ENCODE measurements at places on chromosomes 16 and 17.

GRCh38 chr17:30449480-30449879, 27.7 kb upstream of the GOSR1 start:
- DNase-seq: no peak
- no peak overlapping the region for H3K27ac ChIP-seq
- H3K27me3 ChIP-seq: no peaks in the 10 kb centered on the region
- H3K4me1 ChIP-seq: no peaks in the 10 kb centered on the region

GRCh38 chr17:27473748-27474609, 17.7 kb downstream of the KSR1 start:
- H3K27ac ChIP-seq: no peak overlapping the region
- H3K27me3 ChIP-seq: no peaks in the 10 kb centered on the region
- H3K4me1 ChIP-seq: peaks cover 10% of the 10 kb centered on the region
- no peak overlapping the region for H3K4me3 ChIP-seq
- no peaks in the 10 kb centered on the region for H3K36me3 ChIP-seq

DNA sequence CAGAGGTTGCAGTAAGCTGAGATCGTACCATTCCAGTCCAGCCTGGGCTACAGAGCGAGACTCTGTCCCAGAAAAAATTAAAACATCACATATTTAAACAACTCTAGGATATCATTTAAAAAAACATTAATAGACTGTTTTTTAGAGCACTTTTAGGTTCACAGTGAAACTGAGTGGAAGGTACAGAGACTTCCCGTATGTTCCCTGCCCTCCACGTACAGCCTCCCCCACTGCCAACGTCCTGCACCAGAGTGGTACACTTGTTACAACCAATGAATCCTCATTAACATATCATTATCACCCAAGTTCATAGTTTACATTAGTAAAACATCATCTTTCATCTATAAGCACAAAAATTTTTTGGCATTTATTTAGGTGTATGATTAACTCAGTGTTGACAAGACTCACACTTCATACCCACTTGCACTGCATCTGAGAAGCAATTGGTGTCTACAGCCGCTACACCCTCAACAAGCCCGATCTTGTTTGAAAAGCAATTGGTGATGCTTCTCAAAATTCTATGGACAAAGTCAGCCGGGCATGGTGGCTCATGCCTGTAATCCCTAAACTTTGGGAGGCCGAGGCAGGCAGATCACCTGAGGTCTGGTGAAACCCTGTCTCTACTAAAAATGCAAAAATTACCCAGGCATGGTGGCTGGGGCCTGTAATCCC, 39.9 kb upstream of the STH start:
- no peak for DNase-seq
- no peak overlapping the region for H3K27ac ChIP-seq
- no peak overlapping the region for H3K4me3 ChIP-seq
- no peaks in the 10 kb centered on the region for H3K4me1 ChIP-seq
- H3K27me3 ChIP-seq: no peaks in the 10 kb centered on the region
- no peaks in the 10 kb centered on the region for H3K36me3 ChIP-seq

- no peak overlapping the region for H3K27ac ChIP-seq
- H3K4me3 ChIP-seq: no peak overlapping the region
- no peaks in the 10 kb centered on the region for H3K4me1 ChIP-seq
- DNase-seq: no peak
Measured at GRCh38 chr16:16120382-16121184, 102.7 kb downstream of the ABCC6 start.

DNA sequence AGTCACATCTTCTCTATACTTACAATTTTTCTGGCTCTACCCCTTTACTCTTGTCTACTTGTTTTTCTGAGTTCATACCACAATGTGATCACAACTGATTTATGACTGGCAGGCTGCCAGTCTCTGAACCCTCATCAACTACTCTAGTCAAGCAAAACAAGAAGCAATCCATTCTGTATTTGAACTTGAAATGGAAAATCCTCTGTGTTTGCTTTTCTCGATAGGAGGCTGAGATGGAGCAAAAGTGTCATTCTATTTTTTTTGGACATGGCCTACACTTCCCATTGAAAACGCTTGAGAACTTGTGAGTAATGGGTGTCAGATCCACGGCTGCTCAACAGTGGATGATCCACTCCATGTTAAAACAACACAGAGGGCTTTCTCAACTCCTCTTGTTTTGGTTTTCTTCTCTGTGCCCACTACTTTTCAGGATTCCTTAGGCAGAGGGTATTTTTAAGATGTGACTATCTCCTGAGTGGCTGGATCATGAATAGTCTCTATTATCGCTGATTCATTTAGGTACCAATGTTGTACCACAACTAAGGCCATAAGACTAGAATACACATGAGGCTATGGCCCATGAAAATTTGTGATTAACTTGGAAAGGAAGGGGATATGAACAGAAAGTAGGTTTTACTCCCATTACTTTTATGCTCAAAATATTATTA, 11.7 kb downstream of the TMEM100 start:
- no peak overlapping the region for H3K27ac ChIP-seq
- DNase-seq: no peak
- H3K4me1 ChIP-seq: no peaks in the 10 kb centered on the region
- H3K4me3 ChIP-seq: no peak overlapping the region
- no peaks in the 10 kb centered on the region for H3K36me3 ChIP-seq
- no peaks in the 10 kb centered on the region for H3K27me3 ChIP-seq

DNA sequence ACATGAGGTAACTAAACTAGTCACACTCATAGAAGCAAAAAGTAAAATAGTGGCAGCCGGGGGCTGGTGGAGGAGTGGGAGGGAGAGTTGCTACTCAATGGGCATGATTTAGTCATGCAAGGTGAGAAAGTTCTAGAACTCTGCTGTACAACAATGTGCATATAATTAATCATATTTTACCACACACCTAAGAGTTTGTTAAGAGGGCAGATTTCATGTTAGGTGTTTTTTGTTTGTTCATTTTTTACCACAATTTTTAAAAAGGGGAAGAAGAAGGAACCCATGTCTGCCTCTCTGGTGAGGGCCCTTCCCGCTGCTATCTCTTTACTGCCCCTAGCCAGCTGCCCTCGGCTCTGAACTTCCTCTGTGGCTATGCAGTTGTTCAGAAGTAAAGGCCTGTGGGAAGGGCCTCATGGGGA, 11.2 kb downstream of the CD300LB start:
- no peaks in the 10 kb centered on the region for H3K36me3 ChIP-seq
- no peak overlapping the region for H3K27ac ChIP-seq
- no peaks in the 10 kb centered on the region for H3K4me1 ChIP-seq
- H3K4me3 ChIP-seq: no peak overlapping the region
- no peak for DNase-seq

DNA sequence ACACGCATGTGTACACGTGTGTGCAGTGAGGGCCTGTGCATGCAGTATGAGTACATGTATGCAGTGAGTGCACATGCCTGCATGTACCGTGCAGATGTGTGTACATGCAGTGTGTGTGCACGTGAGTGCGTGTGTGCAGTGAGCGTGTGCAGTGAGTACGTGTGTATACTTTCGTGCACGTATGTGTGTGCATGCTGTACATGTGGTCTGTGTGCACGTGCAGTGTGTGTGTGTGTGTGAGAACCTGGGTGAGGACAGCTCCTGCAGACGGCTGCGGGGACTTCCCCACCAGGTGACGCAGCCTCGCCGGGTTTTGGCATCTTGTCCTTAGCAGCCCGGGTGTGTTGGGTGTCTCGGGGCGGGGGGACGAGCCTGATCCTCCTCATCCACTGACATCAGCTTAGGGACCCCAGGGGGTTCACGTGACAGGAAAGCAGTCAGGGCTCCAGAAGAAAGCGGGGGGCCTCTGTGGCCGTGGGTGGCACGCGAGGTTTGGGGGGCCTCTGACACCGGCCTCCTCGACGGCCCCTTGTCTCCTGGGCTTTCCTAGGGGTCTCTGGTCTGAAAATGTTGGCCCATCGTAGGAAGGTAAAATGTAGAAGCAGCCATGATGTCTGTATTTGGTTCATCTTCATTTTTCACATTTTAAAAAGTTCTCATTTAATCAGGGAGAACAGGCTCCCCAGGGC, 119.6 kb upstream of the ZNF750 start:
- no peak for DNase-seq
- H3K4me3 ChIP-seq: no peak overlapping the region
- H3K27me3 ChIP-seq: no peaks in the 10 kb centered on the region
- no peak overlapping the region for H3K27ac ChIP-seq
- H3K4me1 ChIP-seq: no peaks in the 10 kb centered on the region

- H3K27me3 ChIP-seq: no peaks in the 10 kb centered on the region
- no peak for DNase-seq
- no peak overlapping the region for H3K27ac ChIP-seq
- H3K4me3 ChIP-seq: no peak overlapping the region
- no peaks in the 10 kb centered on the region for H3K36me3 ChIP-seq
Measured at GRCh38 chr17:35390156-35390555, 16.7 kb upstream of the SLFN11 start.

- H3K4me1 ChIP-seq: no peaks in the 10 kb centered on the region
- H3K36me3 ChIP-seq: peaks cover 88% of the 10 kb centered on the region
- no peaks in the 10 kb centered on the region for H3K27me3 ChIP-seq
- no peak overlapping the region for H3K27ac ChIP-seq
- DNase-seq: no peak
Measured at GRCh38 chr16:70665806-70666735, 19.7 kb downstream of the IL34 start.

- H3K4me1 ChIP-seq: no peaks in the 10 kb centered on the region
- peaks cover 91% of the 10 kb centered on the region for H3K36me3 ChIP-seq
- no peak overlapping the region for H3K4me3 ChIP-seq
- DNase-seq: no peak
- no peak overlapping the region for H3K27ac ChIP-seq
- H3K27me3 ChIP-seq: no peaks in the 10 kb centered on the region
Measured at GRCh38 chr17:80372456-80372855, 42.5 kb upstream of the ENDOV start.

- no peak for DNase-seq
- no peak overlapping the region for H3K27ac ChIP-seq
- no peaks in the 10 kb centered on the region for H3K36me3 ChIP-seq
- peaks cover 5% of the 10 kb centered on the region for H3K4me1 ChIP-seq
- no peak overlapping the region for H3K4me3 ChIP-seq
Measured at GRCh38 chr16:79312502-79312901, 288.0 kb downstream of the MAF start.

- no peaks in the 10 kb centered on the region for H3K36me3 ChIP-seq
- H3K27ac ChIP-seq: no peak overlapping the region
- DNase-seq: no peak
- no peak overlapping the region for H3K4me3 ChIP-seq
Measured at GRCh38 chr16:81902025-81902424, 109.2 kb downstream of the SDR42E1 start.

- no peak for DNase-seq
- no peaks in the 10 kb centered on the region for H3K27me3 ChIP-seq
- H3K4me1 ChIP-seq: peaks cover 16% of the 10 kb centered on the region
Measured at GRCh38 chr16:67419502-67419901, 3.2 kb upstream of the ZDHHC1 start.

GRCh38 chr17:31823014-31823413, 36.0 kb downstream of the COPRS start:
- no peaks in the 10 kb centered on the region for H3K4me1 ChIP-seq
- no peaks in the 10 kb centered on the region for H3K27me3 ChIP-seq
- H3K4me3 ChIP-seq: no peak overlapping the region
- no peak for DNase-seq

DNA sequence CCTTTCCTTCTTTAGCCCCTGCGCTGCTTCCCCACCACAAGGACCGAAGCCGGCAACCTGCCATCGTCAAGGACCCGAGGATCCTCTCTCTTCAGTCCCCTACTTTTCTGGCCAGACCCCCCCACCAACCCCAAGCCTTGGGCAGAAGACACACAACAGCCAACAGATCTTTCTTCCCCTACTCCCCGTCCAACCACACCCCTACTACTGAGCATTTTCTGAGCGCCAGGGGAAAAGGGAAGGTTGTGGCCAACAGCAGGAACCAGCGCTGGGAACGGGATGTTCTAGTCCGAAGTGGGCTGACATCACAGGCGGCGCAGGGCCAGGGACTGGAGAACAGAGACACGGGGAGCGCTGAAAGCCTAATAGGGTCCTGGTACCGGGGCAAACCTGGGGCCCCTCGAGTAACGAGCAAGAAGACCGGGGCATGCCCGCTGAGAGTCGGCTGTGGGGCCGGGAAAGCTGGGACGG, 528 bp downstream of the PER1 start:
- peak overlapping the region; percentile 58 for H3K27ac ChIP-seq
- H3K4me3 ChIP-seq: peak overlapping the region; percentile 54
- H3K4me1 ChIP-seq: peaks cover 31% of the 10 kb centered on the region
- H3K27me3 ChIP-seq: no peaks in the 10 kb centered on the region
- peaks cover 34% of the 10 kb centered on the region for H3K36me3 ChIP-seq

All from neuronal stem cell (in vitro differentiated cells).